ENCODE measurements at places on chromosomes 1 and 21. TPM values are rescaled to one million over a fixed set of nuclear protein-coding genes. Genes with fewer than 3 reads are reported as not detected.

AKR7A2 gene
- total RNA-seq, result 43.9 TPM

OR2T33 gene
- not detected for total RNA-seq

RORC gene
- total RNA-seq, result 25.4 TPM

FCN3 gene
- not detected for total RNA-seq
